ENCODE measurements at places on chromosomes 13 and 19. TPM values are rescaled to one million over a fixed set of nuclear protein-coding genes. Genes with fewer than 3 reads are reported as not detected.

DNA sequence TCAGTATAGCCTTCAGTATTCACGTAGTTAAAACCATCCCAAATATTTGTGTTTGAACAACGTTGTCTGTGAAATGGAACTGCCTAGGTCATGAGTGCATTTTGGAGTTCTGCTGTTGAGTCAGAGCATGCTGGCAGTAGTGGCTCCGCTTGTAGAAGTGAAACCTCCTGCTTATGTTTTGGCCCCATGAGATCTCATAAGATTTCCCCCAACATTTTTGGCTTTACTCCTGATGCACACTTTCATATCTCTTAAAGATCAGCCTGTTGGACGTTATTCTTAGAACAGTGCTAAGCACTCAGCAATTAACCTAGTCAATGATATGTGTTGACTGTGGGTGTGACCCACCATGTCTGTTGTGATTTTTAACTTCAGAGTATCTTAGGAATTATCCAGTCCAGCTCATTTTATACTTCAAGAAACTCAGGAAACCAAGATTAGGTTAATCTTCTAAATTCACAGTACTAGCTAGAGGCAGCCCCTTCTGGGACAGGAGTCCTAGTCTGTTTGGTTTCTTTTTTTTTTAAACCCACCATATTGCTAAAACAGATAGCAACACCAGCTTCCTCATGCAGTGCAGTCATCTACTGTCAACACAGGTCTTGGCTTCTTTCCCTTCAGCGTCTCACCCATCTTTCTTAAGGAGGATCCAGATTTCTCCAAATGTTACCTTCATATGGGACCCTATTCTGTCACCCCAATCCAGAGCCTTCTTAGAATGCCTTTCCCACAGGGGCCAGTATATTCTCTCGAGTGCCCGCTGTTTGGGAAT is 26.2 kb downstream of the RAP2A start:
- no peak overlapping the region for H3K27ac ChIP-seq
- no peak overlapping the region for H3K4me3 ChIP-seq
- peaks cover 12% of the 10 kb centered on the region for H3K36me3 ChIP-seq
- DNase-seq: no peak
- peaks cover 10% of the 10 kb centered on the region for H3K4me1 ChIP-seq

Gene NLRP4
- not detected for total RNA-seq

GRCh38 chr19:13718733-13719132 is 45.6 kb upstream of the MRI1 start:
- no peak overlapping the region for H3K4me3 ChIP-seq
- DNase-seq: no peak
- no peaks in the 10 kb centered on the region for H3K36me3 ChIP-seq
- H3K4me1 ChIP-seq: no peaks in the 10 kb centered on the region
- peaks cover 9% of the 10 kb centered on the region for H3K27me3 ChIP-seq

- no peaks in the 10 kb centered on the region for H3K4me1 ChIP-seq
- DNase-seq: no peak
- H3K36me3 ChIP-seq: no peaks in the 10 kb centered on the region
- H3K27ac ChIP-seq: no peak overlapping the region
These were observed 167.6 kb downstream of the PTPRS start for GRCh38 chr19:5172859-5173630.

DNA sequence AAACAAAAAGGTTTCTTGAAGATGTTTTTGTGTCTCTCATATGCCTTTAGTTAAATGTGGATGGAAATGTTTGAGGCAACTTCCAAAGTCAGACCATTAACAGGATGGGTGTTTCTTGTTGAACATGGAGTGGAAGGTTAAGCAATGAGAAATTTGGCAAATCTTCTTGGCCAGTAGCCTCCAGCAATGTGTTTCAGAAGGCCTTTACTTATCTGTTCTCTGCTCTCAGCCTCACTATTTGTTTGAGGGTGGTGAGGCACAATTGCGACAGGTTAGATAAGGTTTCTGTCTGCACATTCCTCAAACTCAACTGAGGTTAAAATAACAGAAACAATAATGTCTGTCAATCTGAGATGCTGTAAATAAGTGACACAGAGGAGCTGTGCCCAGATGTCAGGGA is 1019.0 kb downstream of the DIAPH3 start:
- no peak overlapping the region for H3K4me3 ChIP-seq
- DNase-seq: no peak
- no peak overlapping the region for H3K27ac ChIP-seq
- no peaks in the 10 kb centered on the region for H3K4me1 ChIP-seq

DNA sequence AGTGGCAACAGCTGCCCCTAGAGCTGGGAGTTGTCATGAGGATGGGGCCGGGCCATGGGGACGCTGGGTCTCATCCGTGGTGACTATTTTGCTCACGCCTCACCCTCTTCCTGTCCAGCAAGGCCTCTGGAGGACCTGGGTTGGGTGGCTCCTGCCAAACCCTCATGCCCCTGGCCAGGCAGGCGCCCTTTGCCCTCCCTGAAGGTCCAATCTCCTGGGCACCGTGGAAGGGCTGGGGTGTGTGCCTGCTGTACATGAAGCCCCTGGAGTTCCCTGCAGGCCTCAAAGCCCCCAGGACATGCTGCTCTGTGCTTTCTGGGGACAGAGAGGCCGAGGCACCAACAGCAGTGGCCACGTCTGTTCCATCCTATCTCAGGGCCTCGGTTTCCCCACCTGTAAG is 13.8 kb downstream of the LRP3 start:
- no peaks in the 10 kb centered on the region for H3K4me1 ChIP-seq
- H3K36me3 ChIP-seq: no peaks in the 10 kb centered on the region
- no peak overlapping the region for H3K27ac ChIP-seq
- H3K27me3 ChIP-seq: no peaks in the 10 kb centered on the region
- no peak for DNase-seq

- peak overlapping the region; percentile 84 for H3K27ac ChIP-seq
- H3K4me1 ChIP-seq: peaks cover 32% of the 10 kb centered on the region
- H3K4me3 ChIP-seq: peak overlapping the region; percentile 78
- no peaks in the 10 kb centered on the region for H3K27me3 ChIP-seq
- no peaks in the 10 kb centered on the region for H3K36me3 ChIP-seq
These were observed 575 bp downstream of the CARM1 start for GRCh38 chr19:10871711-10872545.

DNA sequence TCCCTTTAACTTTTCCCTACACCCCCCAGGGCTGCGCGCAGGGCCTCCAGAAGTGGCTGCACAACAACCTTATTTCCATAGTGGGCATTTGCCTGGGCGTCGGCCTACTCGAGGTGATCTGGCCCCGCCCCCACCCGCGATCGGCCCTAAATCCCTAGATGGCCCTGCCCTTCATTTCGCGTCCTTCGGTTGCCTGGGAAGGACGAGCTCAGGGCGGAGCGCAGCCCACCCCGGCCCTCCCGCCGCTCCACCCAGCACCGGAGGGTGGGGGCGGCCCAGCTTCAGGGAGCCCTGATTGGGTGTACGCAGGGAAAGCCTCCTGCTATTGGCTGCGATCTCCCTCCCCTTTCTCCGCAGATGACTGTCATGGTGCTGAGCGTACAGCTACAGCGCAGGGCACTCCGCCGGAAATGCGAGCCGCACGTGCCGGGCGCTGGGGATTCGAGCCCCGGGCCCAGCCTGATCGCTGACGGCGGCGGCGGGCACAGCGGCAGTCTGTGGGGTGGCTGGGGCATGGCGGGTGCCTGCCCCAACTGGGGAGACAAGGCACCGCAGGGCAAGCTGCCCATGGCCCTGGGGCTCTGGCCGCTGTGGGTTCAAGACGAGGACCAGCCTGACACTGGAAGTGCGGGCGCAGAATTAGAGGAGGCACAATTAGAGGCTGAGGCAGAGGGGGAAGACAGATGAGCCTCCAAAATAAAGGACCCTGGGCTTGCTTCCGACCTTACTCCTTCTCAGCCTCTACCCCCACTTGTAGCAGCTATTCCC is 4.3 kb downstream of the CD37 start:
- no peaks in the 10 kb centered on the region for H3K27me3 ChIP-seq
- peak overlapping the region; percentile 53 for H3K4me3 ChIP-seq
- H3K27ac ChIP-seq: peak overlapping the region; percentile 76

GRCh38 chr19:3580156-3580934 is 4.9 kb upstream of the GIPC3 start:
- no peaks in the 10 kb centered on the region for H3K36me3 ChIP-seq
- DNase-seq: no peak
- H3K27ac ChIP-seq: no peak overlapping the region
- peaks cover 6% of the 10 kb centered on the region for H3K4me1 ChIP-seq
- H3K27me3 ChIP-seq: peaks cover 4% of the 10 kb centered on the region
- no peak overlapping the region for H3K4me3 ChIP-seq

Gene DIRAS1
- total RNA-seq: 2.0 TPM

DNA sequence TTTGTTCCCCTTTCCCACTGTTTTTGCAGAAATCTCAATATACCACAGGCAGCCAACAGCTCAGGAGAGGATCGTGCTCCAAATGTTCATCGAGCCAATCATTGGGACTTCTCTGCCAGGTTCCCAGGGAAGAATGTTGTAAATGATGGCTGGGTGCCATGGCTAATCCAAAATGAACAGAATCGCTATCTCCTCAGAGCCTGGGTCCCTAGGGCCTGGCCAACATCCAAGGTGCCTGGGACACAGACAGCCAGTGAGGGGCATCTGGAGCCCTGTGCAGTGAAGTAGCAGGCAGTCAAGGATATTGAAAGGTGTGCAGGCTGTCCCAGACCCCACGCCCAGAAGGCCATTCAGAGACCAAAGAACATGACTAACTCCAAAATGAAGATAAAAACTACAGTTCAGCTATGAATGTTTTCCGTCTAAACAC is 37.8 kb downstream of the BRD4 start:
- H3K4me1 ChIP-seq: peaks cover 97% of the 10 kb centered on the region
- peak overlapping the region; percentile 59 for H3K27ac ChIP-seq
- H3K27me3 ChIP-seq: no peaks in the 10 kb centered on the region
- no peak overlapping the region for H3K4me3 ChIP-seq

GRCh38 chr13:26895081-26895807 is 134.7 kb upstream of the GPR12 start:
- no peak overlapping the region for H3K27ac ChIP-seq
- no peaks in the 10 kb centered on the region for H3K27me3 ChIP-seq
- no peak overlapping the region for H3K4me3 ChIP-seq
- H3K36me3 ChIP-seq: no peaks in the 10 kb centered on the region
- no peak for DNase-seq

Gene KIR2DL1
- not detected for total RNA-seq

Gene SLC17A7
- 0.35 TPM for total RNA-seq

- peak overlapping the region; percentile 63 for H3K27ac ChIP-seq
- peaks cover 10% of the 10 kb centered on the region for H3K4me1 ChIP-seq
- no peak for DNase-seq
- no peaks in the 10 kb centered on the region for H3K27me3 ChIP-seq
- H3K4me3 ChIP-seq: peak overlapping the region; percentile 83
These were observed 748 bp downstream of the LMNB2 start for GRCh38 chr19:2455851-2456570.

- no peaks in the 10 kb centered on the region for H3K27me3 ChIP-seq
- no peak overlapping the region for H3K27ac ChIP-seq
- no peak for DNase-seq
These were observed 38.3 kb downstream of the TMED1 start for GRCh38 chr19:10797541-10798256.

GRCh38 chr19:9952276-9952675 is 16.0 kb upstream of the OLFM2 start:
- H3K27ac ChIP-seq: no peak overlapping the region
- H3K36me3 ChIP-seq: no peaks in the 10 kb centered on the region
- H3K27me3 ChIP-seq: no peaks in the 10 kb centered on the region
- H3K4me1 ChIP-seq: peaks cover under 1% of the 10 kb centered on the region
- no peak for DNase-seq
- no peak overlapping the region for H3K4me3 ChIP-seq

DNA sequence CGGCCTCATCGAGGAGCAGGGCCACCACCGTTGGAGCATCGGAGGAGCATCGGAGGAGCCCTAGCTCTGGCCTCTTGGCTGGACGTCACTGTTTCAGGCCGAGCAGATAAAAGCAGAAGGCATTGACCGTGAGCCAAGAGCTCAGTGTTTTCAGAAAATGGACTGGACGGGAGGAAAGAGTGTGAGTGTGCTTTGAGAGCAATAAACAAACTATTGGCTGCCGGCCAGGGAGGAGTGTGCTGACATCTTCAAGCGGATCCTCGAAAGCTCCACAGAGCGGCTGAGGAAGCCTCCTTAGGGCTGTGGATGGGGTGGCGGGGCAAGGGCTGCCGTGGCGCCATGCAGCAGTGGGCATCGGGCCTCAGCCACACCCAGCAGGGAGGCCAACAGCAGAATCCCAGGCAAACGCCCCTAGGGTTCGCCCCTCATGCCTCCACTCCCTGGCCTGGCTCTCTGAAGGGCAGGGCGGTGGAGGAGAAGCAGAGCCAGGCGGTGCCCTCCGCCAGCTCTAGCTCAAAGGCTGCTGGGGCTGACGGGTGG is 41.8 kb downstream of the IRS2 start:
- H3K27me3 ChIP-seq: no peaks in the 10 kb centered on the region
- H3K4me3 ChIP-seq: no peak overlapping the region
- H3K27ac ChIP-seq: no peak overlapping the region
- no peaks in the 10 kb centered on the region for H3K36me3 ChIP-seq
- no peak for DNase-seq

DNA sequence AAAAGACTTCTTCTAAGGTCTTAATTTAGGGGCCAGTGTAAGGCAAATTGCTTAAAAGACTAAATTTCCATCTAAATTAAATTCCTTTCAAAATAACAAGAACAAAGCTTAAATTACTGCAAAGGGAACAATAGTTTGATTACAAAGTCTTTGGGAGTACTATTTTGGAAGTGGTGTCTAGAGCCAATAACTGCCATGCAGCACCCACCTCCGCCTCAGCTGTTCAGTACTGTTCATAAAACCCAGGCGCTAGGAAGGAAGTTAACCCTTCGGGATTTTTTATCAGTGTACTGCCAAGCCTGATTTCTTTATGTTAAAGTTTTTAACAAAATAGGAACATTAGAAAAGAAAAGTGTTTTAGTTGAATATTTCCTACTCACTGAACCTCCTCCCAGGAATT is 210.1 kb downstream of the LIG4 start:
- no peaks in the 10 kb centered on the region for H3K36me3 ChIP-seq
- no peak overlapping the region for H3K27ac ChIP-seq
- H3K4me1 ChIP-seq: no peaks in the 10 kb centered on the region
- no peak for DNase-seq

Gene CPB2
- 0.42 TPM for total RNA-seq

DNA sequence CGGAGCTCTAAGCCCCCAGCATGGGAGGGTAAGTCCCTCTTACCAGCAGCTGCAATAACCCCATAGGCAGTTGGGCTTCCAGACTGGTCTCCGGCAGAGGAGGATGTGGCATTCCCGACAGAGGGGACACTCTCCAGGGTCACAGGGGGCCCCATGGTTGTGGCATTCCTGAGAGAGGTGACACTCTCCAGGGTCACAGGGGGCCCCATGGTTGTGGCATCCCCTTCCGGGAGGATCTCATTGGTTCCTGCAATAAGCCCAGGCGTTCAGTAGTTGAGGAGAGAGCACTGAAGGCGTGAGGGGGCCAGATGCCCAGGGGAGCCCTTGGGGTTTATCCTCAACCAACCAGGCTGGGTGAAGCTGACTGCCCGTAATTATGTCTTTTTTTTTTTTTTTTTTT is 5.4 kb downstream of the CD320 start:
- no peak for DNase-seq
- H3K27ac ChIP-seq: no peak overlapping the region
- H3K27me3 ChIP-seq: no peaks in the 10 kb centered on the region

- H3K4me3 ChIP-seq: no peak overlapping the region
- no peak overlapping the region for H3K27ac ChIP-seq
- no peaks in the 10 kb centered on the region for H3K36me3 ChIP-seq
- no peak for DNase-seq
These were observed 148.9 kb downstream of the SHISA2 start for GRCh38 chr13:25902891-25903341.

- peak overlapping the region; percentile 4 for H3K4me3 ChIP-seq
- no peaks in the 10 kb centered on the region for H3K27me3 ChIP-seq
- DNase-seq: peak; percentile 47
- peaks cover 25% of the 10 kb centered on the region for H3K4me1 ChIP-seq
- H3K36me3 ChIP-seq: no peaks in the 10 kb centered on the region
These were observed 224.2 kb upstream of the STARD13 start for GRCh38 chr13:33509642-33510229.

Gene CYSLTR2
- total RNA-seq: not detected

Gene DOCK6
- total RNA-seq: 9.6 TPM
